GF-D8 (cell line): ENCODE measurements at places on chromosomes 12 and 14.
A peak's percentile ranks its signal among the peaks of the same experiment; 100 is the strongest.

GRCh38 chr12:69595689-69596088 lies 10.4 kb downstream of the CCT2 start:
- DNase-seq = no peak

- DNase-seq = no peak
These were observed 1.3 kb upstream of the ARHGAP5 start for GRCh38 chr14:32075672-32076277.

DNA sequence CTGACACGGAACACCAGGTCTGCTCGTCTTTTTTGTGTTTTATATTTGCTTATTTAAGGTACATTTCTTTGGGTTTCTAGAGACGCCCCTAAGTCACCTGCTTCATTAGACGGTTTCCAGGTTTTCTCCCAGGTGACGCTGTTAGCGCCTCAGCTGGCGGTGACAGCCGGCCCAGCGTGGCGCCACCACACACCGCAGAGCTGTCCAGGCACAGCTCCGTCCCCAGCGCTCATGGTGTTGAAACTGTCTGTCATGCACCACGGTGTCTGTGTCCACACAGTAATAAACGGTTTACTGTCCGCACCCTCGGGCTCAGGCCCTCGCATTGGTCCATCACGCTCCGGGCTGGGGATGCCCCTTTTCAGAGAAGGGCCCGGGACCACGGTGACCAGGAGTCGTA lies 15.5 kb downstream of the DEGS2 start:
- no peak for DNase-seq

DNA sequence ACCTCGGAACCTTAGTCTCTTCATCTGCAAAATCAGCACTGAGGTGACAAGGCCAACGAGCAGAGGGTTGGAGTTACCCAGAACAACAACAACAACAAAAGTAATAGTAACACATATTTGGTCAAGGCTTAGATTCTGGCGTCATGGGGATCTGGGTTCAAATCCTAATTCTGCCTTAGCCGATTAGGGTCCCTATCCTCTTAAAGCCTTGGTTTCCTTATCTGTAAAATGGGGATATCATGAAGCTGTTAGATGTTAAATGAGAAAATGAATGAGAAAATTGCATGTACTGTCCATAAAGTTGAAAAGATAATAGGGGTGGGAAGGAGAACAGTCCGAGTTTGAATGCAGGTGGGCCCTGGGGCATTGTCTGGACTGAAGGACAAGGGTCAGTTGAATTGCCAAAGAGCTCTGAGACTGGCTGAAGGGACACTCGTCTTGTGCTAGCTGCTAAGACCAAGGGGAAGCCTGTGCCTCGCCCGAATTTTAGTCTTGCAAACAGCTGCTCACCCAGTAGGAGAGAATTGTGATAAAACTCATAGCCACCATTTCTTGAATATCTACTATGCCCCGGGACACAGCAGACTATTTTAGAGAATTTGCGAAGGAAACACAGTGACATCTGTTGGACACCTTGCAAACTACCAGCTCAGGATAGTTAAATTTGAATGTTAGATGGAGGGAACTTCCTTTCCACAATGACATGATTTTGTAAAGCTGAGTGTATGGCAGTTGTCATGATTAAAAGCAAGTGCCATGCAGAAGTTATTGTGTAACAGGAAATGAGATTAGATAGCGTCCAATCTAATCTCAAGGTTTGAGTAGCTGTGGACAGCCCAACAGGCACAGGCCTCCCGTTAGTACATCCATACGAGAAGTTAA lies 6.8 kb upstream of the HNF1A start:
- peak; percentile 94 for DNase-seq

DNA sequence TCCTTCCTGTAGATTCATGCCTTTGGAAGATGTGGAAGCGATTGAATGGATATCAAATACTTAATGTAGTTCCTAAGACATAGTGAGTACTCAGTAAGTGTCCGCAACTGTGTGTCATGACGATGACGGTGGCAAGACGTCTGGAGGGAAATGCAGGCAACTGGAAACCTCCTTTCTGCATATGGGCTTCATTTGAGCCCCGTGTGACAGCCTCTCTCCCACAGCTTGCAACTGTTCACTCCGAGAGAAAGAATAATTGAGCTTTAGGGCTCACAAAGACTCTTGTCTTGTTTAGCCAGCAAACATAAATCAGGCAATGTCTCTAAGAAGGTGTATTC lies 6.9 kb downstream of the CFAP251 start:
- DNase-seq = no peak

DNA sequence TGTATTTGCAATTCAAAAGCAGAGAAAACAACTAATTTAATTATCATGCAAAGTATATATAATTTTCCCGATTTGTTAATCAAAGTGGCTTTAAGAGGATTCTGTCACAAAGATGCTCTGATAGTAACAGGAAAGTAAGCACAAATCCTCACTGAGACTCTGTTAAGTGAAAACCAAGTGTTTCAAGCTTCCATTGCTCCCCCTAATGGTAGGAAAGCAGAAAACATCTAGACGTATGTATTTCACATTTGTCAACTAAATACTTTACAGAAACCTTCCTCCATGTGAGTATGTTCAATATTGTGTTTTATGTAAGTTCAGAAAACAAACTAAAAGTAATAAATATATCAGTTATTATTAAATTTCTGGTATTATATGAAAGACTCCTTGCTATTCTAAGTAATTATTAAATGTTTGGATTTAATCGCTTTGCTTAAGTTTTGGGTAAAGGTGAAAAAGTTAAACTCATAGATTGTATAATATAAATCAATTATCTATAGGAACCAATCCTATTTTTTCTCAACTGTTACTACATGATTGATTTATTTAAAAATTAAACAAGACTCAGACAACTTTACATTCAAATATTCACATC lies 1.5 kb upstream of the NTS start:
- DNase-seq = no peak

GRCh38 chr12:95083471-95083870 lies 10.1 kb upstream of the NR2C1 start:
- DNase-seq = no peak

- no peak for DNase-seq
These were observed 29.3 kb upstream of the LGALS3 start for GRCh38 chr14:55099756-55100155.

GRCh38 chr12:75986001-75986746 lies 45.4 kb downstream of the PHLDA1 start:
- no peak for DNase-seq

DNA sequence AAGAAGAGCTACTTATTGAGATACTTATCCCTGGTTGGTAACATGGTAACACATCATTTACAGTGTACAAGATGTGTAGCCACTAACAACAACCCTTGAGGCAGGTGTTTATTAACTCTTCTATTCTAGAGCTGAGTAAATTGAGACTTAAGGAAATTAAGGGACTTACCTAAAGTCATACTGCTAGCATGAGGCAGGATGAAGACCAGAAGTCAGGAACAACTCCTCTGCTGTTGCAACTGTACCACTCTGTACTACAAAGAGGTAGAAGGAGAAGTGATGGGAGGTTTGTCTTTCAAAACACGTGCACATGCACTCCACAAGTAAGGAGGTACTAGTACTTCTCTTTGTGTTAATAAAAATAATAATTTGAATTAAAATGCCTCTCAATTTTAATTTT lies 79.9 kb downstream of the LLPH start:
- no peak for DNase-seq

DNA sequence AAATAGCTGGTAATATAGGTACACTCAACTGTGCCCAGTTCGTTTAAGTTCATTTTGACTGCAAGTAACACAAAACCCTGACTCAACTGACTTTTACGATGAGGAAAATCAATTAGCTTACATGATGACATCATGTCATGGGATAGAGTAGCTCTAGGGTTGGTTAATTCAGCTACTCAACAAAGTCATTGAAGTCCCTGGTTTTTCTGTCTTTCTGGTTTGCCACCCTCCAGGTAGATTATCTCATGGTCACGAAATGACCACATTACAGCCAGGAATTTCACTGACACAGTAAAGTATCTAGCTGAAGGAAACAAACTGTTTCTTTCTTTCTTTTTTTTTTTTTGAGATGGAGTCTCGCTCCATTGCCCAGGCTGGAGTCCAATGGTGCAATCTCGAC lies 68.5 kb upstream of the FUT8 start:
- no peak for DNase-seq

DNA sequence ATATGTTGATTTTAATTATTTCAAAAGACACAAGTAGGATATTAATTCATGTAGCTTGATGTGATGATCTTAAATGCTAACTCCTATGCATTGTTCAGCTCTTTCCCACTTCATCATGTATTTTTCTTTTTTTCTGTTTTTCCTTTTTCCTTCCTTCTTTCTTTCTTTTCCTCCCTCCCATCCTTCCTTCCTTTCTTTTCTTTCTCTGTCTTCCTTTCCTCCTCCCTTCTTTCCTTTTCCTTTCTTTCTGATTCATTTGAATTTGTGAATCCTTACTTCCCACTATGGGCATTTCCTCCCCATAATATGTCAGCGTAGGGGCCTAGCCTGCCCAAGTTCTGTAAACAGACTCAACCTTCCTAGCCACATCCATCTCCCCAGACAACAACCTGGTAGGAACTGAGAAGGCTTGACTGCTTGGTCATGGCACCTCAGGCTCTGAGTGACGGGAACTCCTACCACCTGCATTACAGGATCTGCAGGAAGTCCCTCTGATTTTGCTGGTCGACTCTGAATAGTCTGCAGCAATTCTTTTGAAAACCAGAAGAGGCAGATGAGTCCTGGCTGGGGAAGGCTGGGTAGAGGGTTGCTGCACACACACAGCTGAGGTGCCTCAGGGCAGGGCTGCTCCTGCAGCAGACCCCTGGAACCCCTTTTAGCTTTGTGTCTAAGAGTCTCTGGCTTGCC lies 33.4 kb upstream of the BHLHE41 start:
- DNase-seq = no peak
